ENCODE measurements at places on chromosomes 13 and 19. TPM values are rescaled to one million over a fixed set of nuclear protein-coding genes. Genes with fewer than 3 reads are reported as not detected.

TICAM1 gene
- total RNA-seq: 3.0 TPM

TUBA3C gene
- total RNA-seq: not detected

PSG3 gene
- not detected for total RNA-seq

C19orf67 gene
- not detected for total RNA-seq

TEX101 gene
- total RNA-seq: not detected

SLC10A2 gene
- not detected for total RNA-seq

POU4F1 gene
- total RNA-seq: not detected

STARD13 gene
- 9.1 TPM for total RNA-seq

ZNF836 gene
- 10.3 TPM for total RNA-seq

CD33 gene
- not detected for total RNA-seq

COX7A1 gene
- total RNA-seq: 17.6 TPM

C2CD4C gene
- total RNA-seq: 0.26 TPM

TRIM28 gene
- total RNA-seq: 262 TPM

LGALS14 gene
- not detected for total RNA-seq

ZFR2 gene
- not detected for total RNA-seq

SSC5D gene
- total RNA-seq: 19.5 TPM

NKG7 gene
- not detected for total RNA-seq

CRB3 gene
- total RNA-seq: not detected

STK11 gene
- 51.6 TPM for total RNA-seq

MZF1 gene
- total RNA-seq: 11.6 TPM

C19orf85 gene
- not detected for total RNA-seq

Measured in pericardium fibroblast (primary cell).